ENCODE measurements at places on chromosomes 4 and X.

GRCh38 chr4:121819216-121819965 is 4.3 kb downstream of the CCNA2 start:
- no peak for DNase-seq

DNA sequence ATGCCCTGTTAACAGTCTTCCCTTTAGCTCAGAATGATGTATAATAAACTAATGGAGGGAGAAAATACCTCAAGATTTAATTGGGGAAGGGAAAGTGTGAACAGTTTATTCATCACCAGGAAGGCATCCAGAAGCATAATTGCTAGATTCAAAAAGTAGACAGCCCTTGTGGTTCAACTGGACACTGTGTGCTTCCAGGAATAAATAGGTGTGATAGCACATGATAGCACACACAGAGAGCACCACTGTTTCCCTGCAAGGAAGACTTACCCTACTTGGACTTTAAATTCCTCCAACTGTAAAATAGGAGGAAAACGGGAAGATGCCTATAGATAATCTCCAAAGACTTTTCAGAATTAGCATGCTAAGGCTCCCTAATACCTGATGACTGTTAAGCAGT is 27.8 kb downstream of the SLC39A8 start:
- DNase-seq = no peak

DNA sequence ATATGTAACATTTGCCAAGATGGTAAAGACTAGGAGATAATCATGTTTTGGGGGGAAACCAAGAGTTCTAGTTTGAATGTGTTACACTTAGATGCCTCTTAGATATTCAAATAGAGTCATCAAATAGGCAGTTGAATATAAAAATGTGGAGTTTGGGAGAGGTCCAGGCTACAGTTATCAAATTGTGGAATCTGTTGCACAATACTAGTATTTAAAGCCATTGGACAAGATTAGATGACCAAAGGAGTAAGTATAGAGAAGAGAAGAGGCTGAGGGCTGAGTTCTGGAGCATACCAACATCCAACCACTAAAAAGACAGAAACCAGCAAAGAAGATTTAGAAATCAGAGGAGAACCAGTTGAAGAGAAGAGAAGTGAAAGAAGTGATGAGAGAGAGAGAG is 72.7 kb downstream of the NAA11 start:
- no peak for DNase-seq

- DNase-seq = no peak
These were observed 561.3 kb upstream of the GRIA3 start for GRCh38 chrX:122622795-122623194.

DNA sequence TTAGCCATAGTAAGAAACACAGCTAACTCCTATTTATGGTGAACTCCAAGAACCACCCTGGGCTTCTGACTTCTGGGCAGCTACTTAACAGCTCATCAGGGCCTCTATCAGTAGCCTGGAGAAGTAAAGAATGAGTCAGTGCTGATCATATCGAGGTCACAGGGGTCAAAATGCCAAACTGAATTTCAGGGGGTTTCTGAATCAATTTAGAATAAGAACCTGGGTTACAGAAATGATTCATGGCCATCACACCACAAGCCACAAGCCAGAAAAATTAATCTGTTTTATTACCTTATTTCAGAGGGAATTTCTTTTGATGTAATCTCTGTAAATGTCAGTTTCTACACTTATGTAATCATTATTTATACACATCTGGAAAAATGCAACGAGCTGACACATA is 64.4 kb downstream of the CHST7 start:
- DNase-seq = no peak

DNA sequence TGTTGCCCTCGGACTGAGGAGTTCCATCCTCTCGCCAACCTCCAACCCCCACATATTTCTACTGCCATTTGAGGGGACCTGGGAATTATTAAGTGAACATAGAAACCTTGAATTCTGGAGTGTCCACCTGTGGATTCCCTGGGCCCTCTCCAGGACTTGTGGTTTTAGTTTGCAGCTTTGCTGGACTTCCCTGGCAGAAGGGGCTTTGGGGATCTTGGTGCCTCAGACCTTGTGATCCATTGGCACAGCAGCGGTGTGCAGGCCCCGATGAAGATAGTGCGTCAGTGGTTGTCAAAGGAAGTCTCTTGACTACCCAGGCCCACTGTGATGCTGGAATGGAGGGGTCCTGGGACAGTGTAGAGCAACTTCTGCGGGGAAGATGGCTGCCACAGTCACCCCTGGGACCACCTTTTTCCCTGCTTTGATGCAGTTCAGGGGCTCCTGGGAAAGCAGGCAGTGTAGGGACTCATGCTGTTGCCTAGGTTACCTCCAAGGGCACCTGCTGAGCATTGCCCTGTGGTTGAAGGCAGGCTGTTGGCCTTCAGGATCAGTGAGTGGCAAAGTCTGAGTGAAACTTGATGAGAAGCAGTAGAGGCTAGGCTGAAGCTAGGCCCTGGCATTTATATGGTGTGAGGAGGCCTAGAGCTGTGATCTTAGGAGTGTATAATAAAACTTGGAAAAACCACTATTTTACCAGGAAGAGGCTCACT is 2.2 kb downstream of the SLC16A2 start:
- peak; percentile 29 for DNase-seq

GRCh38 chr4:152949930-152950329 is 13.8 kb downstream of the FHDC1 start:
- DNase-seq = no peak

DNA sequence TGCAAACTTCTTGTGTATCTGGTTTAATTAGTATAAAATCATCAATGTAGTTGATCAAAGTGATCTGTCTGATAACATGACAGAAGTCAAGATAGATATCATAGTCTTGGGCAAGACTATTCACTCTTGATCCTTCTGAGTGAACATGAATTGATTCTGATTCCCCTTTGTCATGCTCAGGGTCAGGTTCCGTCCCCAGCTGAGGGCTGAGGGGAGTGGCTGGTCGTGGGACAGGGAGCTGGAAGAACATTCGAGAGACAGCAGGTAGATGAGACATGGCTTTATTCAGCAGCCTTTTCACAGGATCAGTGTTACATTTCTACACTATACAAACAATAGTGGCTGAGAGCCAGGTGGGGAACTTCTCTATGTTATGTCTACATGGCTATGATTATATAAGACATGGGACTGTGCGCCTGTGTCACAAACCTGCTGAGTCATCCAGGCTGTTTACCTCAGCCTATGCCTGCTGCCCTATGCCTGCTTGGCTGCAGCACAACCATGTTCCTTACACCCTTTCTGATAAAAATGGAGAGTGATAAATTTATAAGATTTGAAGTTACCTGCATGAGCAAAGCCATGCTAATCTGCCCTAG is 586.9 kb upstream of the NR3C2 start:
- DNase-seq = no peak

DNA sequence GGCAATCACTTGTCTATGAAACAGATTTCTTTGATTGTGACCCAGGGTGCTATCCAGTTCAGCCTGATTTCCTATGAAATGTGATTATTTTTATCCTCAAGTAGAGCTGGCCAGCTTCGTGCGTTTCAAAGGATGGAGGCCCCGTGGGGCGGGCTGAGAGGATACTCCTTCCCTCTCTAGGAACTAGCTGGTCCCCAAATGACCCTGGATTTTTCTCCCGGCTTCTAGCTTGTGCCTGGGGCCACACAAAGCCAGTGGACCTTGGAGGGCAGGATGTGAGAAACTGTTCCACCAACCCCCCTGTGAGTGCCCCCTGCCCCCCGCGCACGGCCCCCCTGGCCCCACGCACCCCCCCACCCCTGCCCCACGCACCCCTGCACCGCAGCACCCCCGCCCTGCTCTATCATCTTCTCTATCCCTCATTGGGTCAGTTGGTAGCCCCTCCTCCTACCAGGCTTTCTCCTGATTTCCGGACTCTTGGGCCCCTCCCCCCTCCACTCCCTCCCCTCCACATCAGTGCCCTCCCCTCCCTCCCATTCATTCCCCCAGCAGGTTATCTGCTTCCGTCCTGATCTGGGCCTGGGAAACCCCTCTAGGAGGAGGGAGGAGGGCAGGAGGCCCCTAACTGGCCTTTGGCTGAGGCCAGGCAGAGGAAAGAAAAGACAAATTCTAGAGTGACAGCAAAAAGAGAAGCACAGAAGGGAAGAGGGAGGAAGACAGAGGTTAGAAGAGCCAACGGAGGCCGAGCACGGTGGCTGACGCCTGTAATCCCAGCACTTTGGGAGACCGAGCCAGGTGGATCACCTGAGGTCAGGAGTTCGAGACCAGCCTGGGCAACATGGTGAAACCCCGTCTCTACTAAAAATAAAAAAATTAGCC is 3.3 kb downstream of the XPNPEP2 start:
- no peak for DNase-seq

- no peak for DNase-seq
These were observed 48.4 kb downstream of the ARHGAP10 start for GRCh38 chr4:147780137-147780777.

DNA sequence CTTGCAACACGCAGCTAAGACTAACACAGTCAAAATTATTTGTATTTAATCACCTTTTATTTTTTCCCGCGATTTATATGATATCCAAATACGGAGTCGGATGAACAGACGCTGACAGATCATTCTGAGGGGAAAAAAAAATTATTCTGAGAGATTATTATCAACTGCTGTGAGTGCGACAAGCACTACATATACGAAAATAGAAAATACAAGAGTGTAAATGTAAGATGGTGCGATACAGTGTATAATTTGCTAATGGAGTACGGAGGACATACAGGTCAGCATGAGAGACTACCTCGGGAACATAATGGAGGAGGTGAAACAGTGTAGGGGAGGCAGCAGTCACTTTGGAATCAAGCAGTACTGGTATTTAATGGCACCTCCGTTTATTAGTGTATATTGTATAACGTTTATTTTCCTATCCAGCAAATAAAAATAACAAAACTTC is 2.8 kb upstream of the LIN54 start:
- no peak for DNase-seq
